Right kidney (tissue), 9 donors: ENCODE measurements at places on chromosomes 5 and 9.

GRCh38 chr5:165360784-165361542 lies 1855.5 kb downstream of the MAT2B start:
- DNase-seq, result no peak

- DNase-seq, result peak; percentile 80
Measured at GRCh38 chr5:151686674-151687407, at the start of gene SPARC. SPARC (minus strand) TSS chr5:151686915; CDS start chr5:151676188, 10,727 bp downstream.

GRCh38 chr9:104984948-104985347 lies 57.0 kb upstream of the ABCA1 start:
- no peak for DNase-seq

DNA sequence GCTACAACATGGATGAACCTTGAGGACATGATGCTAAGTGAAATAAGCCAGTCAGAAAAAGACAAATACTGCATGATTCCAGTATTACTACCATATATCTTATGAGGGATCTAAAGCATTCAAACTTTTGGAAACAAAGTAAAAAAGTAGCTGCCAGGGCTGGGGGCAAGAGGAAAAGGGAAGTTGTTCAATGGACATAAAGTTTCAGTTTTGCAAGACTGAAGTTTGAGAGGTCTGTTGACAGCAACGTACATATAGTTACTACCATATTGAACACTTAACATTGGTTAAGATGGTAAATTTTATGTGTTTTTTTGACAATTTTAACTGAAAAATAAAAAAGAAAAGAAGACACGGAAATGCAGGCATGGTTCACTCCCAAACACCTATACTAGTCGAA lies 77.6 kb downstream of the MAPKAP1 start:
- no peak for DNase-seq

GRCh38 chr5:74660140-74660539 lies 19.6 kb upstream of the ENC1 start:
- DNase-seq, result no peak
